Left renal pelvis (tissue), 4 donors: ENCODE measurements at places on chromosomes 11 and 22. TPM values are rescaled to one million over a fixed set of nuclear protein-coding genes. Genes with fewer than 3 reads are reported as not detected.

- no peak for DNase-seq
These were observed 8.3 kb downstream of the MRPL17 start for GRCh38 chr11:6674862-6675261.

GRCh38 chr11:121996574-121996973 is 119.4 kb downstream of the BLID start:
- DNase-seq: no peak

DNA sequence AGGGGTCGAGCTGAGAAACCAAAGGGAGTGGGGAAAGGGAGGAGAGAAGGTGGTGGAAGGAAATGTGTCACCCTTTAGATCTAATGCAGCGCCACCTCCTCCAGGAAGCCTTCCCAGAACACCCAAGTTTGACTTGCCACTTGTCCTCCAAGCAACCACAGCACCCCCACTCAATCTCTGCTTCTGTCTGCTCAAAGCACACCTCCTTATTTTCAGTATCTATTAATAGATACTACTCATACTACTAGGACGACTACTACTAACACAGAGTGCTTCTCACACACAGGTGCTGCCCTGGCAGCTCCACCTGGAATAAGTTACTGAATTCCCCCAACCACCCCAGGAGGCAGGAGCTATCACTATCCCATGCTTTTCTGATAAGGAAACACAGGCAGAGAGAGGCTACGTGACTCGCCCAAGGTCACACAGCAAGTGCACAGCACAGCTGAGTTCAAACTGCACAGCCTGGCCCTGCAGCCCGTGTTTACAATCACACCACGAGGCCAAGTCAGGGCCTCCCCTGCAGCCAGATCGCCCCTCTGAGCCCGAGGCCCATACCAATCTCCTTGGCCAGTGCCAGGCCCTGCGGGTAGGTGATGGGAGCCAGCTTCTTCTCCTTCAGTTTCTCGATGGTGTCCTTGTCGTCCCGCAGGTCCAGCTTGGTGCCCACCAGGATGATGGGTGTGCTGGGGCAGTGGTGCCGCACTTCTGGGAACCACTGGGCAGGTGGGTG is 13.2 kb downstream of the RAC2 start:
- DNase-seq: no peak

DNA sequence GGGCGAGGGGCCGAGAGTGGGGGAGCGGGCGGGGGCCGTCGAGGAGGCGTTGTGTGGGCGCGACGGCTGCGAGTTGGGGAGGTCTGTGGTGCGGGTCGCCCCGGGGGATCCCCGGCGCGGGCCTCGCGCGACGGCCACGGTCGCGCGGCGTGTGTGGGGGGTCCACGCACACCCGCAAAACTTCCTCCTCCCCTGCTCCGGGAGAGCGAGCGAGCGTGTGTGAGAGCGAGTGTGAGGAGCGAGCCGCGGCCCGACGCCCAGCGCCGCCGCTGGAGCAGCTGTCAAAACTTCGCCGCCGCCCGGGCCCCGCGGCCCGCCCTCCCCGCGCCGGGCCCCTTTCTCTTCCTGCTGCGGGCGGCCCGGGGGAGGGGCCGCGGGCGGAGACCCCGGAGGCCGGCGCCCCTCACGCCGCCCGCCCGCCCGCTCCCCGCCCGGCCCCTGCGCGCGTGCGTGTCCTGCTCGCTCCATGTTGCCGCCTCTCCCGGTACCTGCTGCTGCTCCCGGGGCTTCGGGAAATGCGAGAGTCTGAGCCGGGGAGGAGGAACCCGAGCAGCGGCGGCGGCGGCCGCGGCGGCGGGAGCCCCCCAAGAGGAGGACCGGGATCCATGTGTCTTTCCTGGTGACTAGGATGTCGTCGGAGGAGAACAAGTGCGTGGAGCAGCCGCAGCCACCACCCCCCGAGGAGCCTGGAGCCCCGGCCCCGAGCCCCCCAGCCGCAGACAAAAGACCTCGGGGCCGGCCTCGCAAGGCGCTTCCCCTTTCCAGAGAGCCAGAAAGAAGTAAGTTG is 9.0 kb upstream of the CCT8L2 start:
- no peak for DNase-seq

- DNase-seq: no peak
These were observed 96.6 kb downstream of the MPPED2 start for GRCh38 chr11:30489511-30489910.

- DNase-seq: no peak
These were observed 83.5 kb downstream of the SNX19 start for GRCh38 chr11:130832566-130833425.

GRCh38 chr11:70745941-70746340 is 347.6 kb downstream of the CTTN start:
- no peak for DNase-seq

DNA sequence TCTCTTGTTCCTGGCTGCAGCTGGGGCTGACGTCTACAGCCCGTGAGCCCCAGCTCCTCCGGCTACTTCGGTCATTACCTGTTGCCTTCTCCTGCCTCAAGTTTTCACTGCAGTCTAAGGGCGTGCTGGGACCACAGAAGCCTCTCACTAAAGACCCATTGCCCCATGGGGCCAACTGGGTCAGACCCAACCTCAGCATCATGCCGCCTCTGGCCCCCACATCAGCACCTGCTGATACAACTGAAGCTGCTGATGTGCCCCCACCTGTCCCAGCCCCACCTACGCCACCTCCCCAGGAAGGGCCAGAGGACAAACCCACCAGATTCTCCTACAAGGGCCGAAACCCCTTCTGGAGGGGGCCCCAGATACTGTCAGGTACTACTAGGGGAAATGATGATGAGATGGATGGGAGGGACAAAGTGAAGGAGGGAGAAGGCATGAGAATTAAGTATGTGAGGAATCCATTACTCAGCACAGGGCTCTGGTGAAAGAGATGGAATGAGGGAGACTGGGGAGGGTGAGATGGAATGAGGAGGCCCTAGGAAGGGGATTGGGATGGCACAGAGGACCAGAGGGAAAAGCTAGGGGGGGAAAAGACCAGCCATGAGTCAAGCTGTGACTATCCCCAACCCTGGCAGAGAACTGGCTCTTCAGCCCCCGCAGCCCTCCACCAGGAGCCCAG is 5.1 kb downstream of the C11orf42 start:
- no peak for DNase-seq

DNA sequence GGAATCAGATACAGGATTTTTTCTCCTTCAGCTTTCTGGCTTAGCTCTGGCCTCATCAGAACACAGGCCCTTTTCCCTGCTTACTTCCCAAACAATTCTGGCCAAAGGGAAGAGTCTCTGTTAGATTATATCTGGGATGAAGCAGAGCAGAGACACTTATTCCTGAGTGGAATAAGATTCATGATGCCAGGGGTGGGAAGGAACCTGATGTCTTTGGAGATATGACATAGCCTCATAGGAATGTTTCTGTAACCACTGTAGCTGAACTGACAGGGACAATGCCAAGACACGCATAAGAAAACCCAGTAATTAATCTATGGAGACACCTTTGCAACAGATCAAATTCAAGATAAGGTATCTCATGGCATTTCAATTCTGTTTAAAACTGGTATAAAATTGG is 177.1 kb upstream of the RAG2 start:
- no peak for DNase-seq

- DNase-seq: no peak
These were observed 37.3 kb downstream of the RRP8 start for GRCh38 chr11:6565988-6566703.

DNA sequence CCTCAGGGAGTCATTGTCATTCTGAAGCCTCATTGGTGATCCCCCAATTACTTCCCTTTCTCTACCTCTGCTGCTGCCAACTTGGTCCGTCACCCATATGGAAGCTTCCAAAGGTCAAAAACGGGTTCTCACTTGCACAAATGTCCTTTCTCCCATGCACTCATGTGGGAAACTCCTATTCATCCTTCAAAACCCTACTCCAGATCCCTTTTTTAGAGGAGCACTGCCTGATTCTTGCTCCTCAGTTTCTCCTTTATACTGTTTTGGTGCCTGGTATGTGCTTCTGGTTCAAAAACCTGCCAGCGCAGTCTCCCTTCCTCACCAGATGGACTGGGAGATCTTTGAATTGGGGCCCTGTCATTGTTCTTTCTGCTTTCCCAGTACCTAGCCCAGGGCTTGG is 41.9 kb downstream of the MYO18B start:
- DNase-seq: no peak

- no peak for DNase-seq
These were observed 139.3 kb downstream of the CEP164 start for GRCh38 chr11:117466966-117467365.

The INS gene
- polyA plus RNA-seq: not detected

The KRTAP5-7 gene
- polyA plus RNA-seq: 0.20 TPM

The TREH gene
- polyA plus RNA-seq: not detected
